ENCODE measurements at places on chromosomes 6 and 20.

DNA sequence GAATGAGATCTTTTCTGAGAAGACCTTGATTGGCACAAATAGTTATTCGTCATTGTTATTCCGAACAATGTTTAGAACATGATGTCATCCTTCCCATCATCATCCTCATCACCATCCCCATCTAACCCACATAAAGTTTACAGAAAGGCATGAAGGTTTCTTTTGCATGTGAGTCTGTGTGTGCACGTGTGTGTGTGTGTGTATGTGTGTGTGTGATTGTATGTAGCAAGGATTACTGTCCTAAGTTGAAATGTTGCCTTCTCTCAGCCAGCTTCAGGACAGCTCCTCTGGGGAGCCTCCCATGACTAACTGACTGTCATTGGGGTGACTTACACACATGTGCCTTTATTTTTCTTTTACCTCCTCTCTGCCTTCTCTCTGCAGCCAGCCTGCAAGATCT lies 113.5 kb downstream of the SLC22A3 start:
- DNase-seq = no peak

- no peak for DNase-seq
Observed at GRCh38 chr20:2146080-2146867, 44.6 kb downstream of the STK35 start.

DNA sequence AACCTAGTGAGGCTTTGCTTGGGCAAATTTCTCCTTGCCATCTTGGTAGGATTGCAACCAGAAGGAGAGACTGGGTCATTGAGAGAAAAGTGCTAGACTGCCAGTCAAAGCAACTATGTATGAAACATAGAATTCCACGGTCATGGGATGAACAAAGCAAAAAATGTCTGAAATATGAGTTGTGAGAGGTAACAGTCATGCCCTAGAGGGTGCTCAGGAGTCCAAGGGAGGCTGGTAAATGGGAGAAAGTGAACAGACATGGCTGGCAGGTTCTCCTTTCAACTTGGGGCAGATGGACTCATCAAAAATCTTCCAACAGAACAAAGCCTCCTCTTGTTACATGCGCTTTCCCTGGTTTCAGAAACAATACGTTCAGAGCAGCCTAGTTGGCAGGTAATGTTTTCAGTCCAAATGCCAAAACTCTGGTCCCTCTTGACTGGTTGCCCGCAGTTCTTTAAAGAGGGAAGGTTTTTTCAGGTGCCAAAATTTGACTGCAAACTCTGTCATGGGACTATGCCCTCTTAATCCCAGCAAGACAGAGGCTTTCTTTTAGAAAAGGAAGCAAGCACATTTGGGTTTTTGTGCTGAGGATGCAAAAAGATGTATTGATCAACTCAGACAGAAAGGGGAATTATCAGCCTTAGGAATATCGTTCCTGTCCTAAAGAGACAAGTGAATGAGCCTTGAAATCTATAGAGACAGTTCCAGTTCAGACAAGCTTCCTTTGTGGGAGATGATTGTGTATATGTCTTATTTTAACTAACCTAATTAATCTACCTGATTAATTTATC lies 68.5 kb upstream of the SASH1 start:
- DNase-seq = no peak

- DNase-seq = no peak
Observed at GRCh38 chr6:18090349-18090786, 32.1 kb downstream of the NHLRC1 start.

DNA sequence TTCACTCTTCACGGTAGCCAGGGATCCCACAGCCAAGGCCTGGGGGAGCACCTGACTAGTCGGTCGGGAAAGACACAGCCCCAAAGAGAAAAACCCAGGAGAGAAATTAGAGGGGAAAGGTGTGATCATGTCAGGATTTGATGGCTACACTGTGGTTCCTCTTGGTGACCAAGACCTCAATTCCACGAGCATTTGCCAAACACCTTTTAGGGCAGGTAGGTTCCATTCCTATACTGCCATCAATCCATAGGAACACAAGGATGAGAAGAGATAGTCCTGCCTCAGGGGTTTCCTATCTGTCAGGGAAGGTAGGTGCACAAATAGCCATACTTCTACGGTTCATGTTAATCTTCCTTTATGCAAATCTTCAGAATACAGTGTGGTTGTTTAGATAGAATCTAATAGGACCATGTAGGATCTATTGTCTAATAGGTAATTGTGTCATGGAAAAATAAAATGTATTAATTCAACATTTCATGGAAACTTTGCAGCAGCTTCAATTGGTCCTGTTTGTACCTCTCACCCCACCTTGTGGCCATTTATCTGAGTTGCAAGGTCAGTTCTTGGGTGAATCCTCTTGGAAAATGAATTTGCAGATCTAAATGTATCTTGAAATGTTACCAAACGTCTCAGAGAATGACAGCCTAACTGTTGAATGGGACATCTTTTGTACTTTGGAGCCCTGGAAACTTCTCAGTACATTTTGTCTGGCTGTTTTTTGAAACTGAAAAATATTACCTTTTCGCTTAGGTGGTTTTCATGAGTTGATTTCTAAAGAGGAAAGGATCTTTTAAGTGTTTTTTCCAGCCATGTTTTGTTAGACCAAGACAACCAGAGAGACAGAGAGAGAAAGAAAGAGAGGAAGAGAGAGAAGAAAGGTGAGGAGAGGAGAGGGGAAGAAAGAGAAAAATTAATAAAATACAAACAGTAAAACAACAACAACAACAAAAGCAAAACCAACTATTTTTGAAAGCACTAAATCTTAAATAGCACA lies 33.7 kb upstream of the IYD start:
- DNase-seq = no peak

DNA sequence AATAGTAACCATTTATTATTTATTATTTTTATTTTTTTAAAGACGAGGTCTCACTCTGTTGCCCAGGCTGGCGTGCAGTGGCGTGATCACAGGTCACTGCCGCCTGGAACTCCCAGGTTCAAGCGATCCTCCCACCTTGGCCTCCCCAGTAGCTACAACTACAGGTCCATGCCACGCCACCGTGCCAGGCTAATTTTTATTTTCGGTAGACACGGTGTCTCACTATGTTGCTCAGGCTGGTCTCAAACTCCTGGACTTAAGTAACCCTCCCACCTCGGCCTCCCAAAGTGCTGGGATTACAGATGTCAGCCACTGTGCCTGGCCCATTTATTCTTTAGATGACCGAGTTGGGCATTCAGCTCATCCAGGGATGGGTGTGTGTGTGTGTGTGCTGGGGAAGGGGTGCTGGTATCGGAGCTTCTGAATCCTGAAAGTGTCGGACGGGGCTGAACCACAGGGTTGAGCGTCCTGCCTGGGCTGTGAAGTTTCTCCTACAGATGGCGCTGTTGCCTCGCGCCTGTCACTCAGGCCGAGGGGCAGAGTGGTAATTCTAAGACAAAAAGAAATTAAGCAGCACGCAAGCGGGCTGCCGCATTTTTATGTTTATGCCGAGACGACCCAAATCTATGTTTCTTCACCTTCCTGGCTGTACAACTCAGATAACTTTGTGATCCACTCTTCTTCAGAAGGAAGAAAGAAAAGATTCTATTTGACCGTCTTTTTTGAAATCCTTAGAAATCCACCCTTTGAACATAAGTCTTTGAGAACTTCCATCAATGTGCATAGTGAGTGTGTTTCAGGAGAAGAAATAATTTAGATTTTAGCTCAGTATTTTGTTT lies 252.8 kb downstream of the CDH26 start:
- DNase-seq = no peak

DNA sequence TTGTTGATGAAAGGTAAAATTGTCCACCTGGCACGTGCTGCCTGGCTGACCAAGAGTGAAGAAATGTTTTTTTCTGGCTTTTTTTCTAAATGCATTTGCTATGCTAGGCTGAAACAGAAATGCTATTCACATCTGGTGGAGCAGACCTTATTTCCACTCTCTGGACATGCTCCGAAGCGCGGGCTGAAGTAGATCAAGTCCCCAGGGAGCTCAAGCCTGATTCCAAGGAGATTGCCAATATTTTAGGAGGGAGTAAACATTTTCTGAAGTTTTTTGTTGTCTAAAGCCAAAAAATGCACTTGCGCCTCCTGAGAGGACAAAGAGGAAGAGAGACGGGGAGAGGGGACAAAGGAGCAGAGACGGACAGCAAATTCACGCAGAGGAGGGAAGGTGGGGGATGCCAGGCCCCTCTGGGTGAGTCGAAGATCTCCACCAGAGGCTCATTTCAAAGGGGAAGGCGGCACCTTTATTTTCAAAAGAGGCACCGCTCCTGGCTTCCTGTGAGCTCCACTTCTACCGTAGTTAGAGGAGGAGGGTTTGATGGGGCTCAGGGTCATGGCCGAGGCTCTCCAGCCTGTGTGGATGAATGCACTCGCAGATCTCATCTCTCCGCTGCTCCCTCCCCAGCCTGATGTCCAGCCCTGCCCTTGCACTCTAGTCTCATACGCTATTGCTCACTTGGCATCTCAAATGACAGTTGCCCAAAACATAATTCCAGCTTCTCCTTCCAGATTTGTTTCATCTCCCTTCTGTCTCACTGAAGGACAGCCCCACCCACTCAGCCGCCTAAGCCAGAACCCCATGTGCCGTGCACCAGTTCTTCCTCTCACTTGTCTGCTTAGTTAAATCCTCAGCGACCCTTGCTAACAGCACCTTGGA lies 23.1 kb upstream of the SMOC2 start:
- no peak for DNase-seq

DNA sequence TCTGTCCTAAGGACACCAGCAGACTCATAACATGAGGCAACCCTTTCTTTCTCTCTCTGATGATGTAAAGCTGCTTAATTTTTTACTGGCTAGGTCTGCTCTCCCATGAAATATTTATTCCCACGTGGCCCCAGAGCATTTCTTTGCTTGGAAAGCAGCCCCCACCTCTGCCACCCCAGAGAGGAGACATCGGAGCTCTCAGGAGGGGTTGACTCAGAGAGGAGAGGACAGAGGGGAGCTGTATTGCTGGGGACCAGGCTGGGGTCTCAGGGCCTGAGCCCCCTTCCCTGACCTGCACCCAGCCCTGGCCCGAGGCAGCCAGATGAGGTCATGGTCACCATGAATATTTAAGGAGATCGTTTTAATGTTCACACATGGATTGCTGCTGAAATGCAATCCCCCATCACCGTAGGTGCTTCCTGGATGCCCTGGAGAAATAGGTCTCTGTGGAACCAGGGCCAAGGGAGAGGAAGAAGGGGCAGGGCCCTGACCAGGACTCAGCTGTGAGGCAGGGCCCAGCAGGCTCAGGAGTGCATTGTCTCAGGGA lies 117.5 kb downstream of the DLL1 start:
- DNase-seq = no peak

GRCh38 chr6:72316675-72317380 lies 305.0 kb upstream of the KCNQ5 start:
- no peak for DNase-seq

DNA sequence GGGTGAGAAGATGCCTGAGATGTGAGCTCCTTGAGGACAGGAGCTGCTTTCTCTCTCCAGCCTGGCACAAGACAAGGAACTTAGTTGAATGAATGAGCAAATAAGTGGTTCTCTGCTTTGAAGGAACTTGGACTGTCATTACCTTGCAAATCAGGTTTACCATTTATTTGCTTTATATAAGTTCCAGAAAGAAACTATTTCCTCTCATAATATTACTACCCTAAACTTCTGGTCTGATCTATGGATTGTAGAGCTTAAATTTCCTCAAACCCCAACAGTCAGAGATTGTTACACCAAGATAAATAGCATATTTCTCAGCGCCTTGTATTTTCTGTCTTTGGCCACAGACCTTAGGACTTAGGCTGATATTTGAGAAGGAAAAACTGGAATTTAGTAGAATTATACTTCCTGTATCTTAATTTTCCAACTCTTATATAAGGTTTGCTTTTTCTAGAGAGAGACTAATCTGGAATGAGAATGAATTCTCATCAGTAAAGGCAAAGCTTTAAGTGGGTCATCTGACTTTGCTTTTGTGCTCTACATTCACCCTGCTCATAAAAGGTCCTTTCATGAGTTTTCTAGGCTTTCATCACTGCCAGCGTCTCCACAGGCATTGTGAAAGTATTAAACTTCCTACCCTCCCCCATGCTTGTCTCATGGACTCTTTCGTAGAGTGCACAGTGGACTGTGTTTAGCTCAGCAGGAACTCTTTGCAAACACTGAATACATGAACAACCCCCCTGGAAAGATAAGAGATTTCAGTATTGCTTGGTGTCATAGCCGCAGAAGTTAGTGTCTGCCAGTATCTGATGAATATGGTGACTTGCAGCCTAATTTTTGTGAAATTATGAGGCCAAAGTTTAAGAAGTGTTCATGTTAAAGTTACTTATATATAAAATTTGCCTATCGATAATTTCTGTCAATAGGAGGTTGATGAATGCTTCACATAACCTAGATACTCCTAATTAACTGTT lies 74.0 kb downstream of the PTPRA start:
- DNase-seq = no peak

GRCh38 chr6:52152711-52153160 lies 33.4 kb upstream of the IL17A start:
- DNase-seq = no peak

DNA sequence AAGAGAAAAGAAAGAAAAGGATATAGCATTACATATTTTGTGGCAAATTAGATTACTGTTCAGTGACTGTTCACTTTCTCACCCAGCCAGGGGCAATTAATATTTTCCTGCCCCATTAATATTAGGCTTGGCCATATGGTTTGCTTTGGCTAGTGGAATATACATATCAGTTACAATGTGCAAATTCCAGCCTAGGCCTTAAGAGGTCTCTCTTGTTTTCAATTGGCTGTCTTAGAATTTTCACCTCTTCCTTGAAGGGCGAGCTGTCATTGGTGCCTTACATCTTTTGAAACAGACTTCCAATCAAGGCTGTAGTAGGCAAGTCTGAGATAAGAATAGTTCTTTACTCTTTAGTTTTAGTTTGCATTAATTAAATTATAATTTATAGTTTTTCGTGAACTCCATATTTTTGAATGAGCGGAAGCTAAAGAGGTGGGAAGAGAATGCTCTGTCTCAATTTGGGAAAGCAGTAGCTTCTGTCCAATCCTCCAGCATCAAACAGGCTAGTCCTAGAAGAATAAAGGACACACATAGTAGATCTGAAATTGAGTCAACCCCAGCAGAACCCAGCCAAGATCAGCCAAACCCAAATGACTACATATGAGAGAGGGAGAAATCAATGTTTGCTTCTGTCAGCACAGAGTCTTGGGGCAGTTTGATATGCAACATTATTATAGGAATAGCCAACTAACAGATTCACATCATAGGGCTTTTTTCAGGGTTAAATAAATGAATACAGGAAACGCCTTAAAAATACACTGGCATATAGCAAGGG lies 6.3 kb upstream of the CSNK2A1 start:
- DNase-seq = no peak

DNA sequence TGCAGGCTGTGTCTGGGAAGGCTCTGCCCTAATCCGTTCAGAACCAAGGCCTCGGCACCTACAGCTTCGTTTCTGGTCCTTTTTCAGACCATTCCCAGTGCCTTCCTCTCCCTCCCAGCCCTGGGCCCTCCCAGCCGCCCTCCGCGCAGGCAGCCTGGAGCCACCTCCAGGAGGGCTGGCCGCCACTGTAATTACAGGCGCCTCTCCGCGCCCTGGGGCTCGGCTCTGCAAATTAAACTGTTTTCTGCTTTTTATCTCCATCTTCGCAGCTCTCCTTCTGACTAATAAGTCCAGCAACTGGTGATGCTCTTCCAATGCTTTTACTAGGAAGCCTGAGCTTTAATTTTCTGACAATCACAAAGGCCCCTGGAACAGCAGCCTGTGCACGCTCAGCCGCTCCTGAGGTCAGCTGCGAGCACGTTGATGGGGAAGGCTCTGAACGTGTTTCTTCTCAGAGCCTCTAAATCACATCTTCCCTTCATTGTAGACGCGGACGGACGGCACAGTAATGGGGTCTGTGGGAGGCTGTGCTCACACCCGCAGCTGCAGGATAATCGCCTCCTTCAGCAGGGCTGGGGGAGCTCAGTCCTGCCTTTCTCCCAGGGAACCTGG lies 194.6 kb downstream of the DLL1 start:
- DNase-seq = no peak

- no peak for DNase-seq
Observed at GRCh38 chr6:17101422-17102257, at the start of gene STMND1. Gene STMND1, plus strand, starts transcription at chr6:17102050. Its CDS starts 208 bp downstream, at chr6:17102258.
